ENCODE measurements at places on chromosomes 12 and 14.
A peak's percentile ranks its signal among the peaks of the same experiment; 100 is the strongest.

GRCh38 chr12:108838194-108839017 lies 19.0 kb downstream of the SSH1 start:
- DNase-seq = peak; percentile 44

- no peak for DNase-seq
These were observed 448.1 kb downstream of the APAF1 start for GRCh38 chr12:99093166-99093565.

DNA sequence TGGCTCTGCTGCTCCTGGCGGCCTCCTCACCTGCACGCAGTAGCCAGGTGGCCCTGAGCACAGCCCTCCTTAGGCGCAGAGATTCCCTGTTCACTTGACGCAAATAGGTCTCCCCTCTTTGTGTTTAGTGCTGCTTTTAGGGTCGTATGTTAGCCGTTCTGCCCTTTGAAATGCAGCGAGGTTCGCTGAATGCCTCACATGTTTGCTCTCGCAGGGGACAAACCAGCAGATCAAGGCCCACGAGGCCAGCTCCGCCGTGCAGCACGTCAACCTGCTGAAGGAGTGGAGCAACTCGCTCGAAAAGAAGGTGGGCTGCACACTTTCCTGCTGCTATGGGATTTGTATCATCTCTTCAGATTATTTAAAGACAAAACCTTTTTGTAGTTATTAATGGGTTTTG lies 31.4 kb upstream of the AMN start:
- no peak for DNase-seq

GRCh38 chr12:114783089-114783618 lies 99.2 kb upstream of the TBX3 start:
- no peak for DNase-seq

- DNase-seq = no peak
These were observed 19.3 kb downstream of the CPNE8 start for GRCh38 chr12:38886064-38886463.

All from T-helper 9 cell (primary cell).